ENCODE measurements at places on chromosomes 2 and 18.

DNA sequence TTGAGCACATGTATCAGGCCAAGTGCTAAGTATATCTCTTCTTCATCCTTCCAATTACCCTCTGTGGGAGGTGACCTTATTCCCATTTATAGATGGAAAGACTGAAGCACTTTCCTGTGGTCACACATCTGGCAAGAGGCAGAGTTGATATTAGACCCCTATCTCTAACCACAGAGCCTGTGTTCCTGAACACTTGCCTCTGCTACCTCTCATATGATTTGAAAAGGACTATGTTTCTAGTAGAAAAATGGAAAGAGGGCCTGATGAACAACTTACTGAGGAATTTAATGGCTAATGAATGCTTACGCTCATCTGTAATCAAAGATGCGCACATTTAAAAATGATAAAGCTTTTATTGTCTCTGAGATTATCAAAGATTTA is 46.2 kb upstream of the DYNC2LI1 start:
- DNase-seq = no peak

GRCh38 chr2:128789221-128789620 is 470.6 kb upstream of the HS6ST1 start:
- DNase-seq = no peak

DNA sequence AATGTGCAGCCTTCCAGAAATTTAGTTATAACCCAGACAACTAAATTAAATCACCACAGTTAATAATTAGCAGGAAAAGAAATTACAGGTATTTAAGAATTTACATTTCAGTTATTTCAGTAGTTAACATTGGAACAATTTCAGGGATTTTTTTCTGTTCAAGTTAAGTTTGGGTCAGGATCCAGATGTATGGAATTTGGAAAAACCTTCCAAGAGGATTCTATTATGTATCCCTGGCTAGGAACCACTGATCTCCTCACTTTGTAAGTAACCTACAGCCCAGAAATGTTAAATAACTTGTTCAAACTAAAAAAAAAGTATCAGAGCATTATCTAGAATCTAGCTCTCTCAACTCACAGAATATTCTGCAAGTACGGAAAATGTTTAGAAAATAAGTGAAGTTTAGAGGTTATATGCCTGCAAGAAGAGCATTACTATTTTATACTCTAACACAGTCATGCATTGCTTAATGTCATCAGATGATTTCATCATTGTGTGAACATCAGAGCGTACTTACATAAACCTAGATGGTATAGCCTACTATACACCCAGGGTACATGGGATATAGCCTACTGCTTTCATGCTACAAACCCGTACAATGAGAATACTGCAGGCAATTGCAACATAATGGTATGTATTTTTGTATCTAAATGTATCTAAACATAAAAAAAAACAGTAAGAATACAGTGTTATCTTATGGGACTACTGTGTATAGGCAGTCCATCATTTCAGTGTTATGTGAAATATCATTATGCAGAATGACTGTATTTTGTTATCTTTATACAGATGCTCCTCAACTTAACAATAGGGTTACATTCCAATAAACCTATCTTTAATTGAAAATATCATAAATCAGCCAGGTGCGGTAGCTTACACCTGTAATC is 6.1 kb downstream of the NCKAP1 start:
- DNase-seq = no peak

DNA sequence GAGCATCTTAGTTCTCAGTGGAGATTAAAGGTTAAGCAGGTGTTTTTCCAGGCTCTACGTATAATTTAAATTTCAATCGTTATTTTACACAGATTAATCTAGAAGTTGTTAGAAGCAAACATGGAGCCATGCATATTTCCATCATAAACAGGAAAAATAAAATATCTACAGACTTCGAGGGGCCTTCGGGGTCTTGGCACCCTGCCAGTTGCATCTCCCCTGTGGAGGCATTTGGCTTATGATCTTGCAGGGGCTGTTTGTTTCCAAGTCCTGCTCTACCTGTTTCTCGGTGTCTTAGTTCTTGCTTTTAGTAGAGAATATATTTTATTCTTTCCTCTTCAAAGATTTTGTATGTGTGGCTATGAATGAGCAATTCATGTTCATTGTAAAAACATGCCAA is 67.2 kb upstream of the FAM136A start:
- DNase-seq = no peak

DNA sequence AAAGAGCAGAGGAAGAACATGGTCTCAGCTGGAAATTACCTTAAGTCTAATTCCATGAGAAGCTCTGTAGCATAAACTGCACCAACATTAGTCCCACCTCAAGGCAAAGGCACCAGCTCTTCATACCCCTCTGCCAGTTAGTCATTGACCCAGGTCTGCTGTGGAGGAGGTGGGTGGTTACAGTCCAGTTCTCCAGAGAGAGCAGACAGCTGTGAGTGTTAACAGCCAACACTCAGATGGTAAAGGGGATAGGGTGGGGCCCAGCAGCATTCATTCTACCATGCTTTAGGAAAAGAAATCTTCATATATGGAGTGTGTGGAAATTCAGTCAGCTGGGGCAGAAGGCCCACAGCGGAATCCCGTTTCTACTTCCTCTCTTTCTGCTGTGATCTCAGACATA is 159.7 kb upstream of the FBXO11 start:
- no peak for DNase-seq

- DNase-seq = no peak
These were observed 6.6 kb downstream of the TTLL4 start for GRCh38 chr2:218717262-218717661.

- no peak for DNase-seq
These were observed 36.3 kb downstream of the NRXN1 start for GRCh38 chr2:50995610-50996009.
